ENCODE measurements at places on chromosomes 11 and 22.

- no peak for DNase-seq
Observed at GRCh38 chr11:132595711-132596134, 936.6 kb downstream of the OPCML start.

DNA sequence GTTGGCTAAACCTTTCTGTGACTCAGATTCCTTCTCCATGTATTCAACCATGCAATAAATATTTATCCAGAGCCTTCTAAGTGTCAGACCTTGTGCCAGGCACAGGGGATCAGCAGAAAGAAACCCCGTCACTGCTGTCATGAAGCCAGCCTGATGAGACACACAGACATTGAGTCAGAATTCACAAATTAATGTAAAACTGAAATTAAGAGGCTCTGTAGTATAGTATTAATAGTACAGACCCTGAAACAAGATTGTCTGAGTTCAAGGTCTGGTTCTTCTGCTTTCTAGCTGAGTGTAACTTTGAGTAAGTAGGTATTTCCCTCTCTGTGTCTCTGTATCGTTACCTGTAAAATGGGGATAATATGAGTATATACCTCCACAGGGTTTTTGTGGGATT lies 46.9 kb downstream of the ME3 start:
- no peak for DNase-seq

DNA sequence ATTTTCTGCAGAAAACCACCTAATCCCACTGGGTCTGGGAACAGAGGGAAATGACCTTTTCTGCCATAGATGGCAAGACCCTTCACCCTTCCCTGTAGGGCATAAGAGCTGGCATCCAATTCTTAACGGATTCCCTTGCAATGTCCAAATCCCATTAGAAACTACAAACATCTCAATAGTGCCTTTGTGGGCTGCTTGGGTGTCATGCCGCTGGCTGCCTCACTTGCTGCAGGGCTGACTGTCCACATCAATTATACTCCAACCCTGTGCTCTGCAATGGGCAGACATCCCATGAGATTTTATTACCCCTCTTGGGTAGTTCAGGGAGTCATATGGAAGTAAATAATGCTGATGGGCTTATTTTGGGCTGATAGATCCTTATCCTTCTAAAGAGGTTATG lies 7.3 kb downstream of the GRAP2 start:
- DNase-seq, result no peak

- peak; percentile 50 for DNase-seq
Observed at GRCh38 chr11:123560006-123560405, 94.4 kb downstream of the SCN3B start.

GRCh38 chr11:59877784-59878183 lies 798 bp upstream of the OOSP3 start:
- no peak for DNase-seq

- no peak for DNase-seq
Observed at GRCh38 chr11:109958131-109958820, 134.9 kb upstream of the ZC3H12C start.

DNA sequence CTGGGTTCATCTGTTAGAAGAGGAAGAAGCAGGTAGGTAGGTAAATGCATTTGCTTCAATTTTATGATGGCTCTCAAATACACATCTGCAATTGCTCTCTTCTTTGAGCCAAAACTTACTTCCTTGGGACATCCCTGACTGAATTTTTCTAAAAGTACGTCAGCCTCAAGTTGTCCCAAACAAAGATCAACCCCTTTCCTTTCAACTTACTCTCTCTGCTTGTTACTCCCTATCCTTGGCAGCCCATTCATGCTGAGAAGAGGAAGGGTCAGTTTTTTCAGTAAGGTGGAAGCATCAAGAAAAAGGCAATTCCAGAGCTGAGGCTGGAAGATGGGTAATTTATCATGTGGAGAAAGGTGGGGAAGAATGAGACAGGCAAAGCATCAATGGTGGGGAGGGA lies 111.2 kb downstream of the LRRC32 start:
- no peak for DNase-seq

- no peak for DNase-seq
Observed at GRCh38 chr11:90766121-90766520, 543.3 kb upstream of the CHORDC1 start.

GRCh38 chr11:61460986-61461385 lies 31.1 kb downstream of the SDHAF2 start:
- DNase-seq, result no peak

- DNase-seq, result no peak
Observed at GRCh38 chr11:725624-726202, 19.7 kb downstream of the EPS8L2 start.

DNA sequence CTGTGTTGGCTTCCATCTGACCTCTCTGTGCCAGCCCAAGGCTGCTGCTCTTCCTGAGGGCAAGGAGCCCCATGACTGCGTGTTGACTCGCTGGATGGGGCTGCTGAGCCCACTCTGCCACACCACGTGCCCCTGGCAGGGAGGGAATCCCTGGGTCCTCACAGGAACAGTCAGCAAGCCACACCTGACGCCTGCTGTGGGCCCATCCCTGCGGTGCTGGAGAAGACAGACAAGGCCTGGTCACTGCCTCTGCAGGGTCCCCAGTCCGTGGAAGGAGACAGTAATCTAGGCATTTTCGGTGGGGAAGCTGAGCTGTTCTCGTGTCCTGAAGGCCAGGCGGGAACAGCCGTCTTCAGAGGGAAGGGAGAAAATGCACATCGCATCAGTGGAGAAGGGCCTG lies 10.6 kb upstream of the PPP6R3 start:
- no peak for DNase-seq

GRCh38 chr22:19884161-19884953 lies 29.7 kb upstream of the GNB1L start:
- DNase-seq, result no peak

DNA sequence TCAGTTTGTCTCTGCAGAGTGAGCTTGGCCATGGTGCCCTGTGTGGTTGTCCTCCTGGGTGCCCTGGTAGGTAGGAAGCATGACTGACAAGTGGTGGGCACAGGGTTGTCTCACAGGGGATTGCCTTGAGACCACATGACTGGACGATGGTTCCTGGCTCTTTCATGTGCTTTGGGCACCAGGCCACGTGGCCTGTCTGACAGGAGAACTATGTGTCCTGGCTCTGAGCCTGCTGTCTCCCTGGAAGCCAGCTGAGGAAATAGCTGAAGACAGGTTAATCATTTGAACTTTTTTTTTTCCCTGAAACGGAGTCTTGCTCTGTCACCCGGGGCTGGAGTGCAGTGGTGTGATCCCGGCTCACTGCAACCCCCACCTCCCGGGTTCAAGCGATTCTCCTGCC lies 93.2 kb downstream of the LDLRAD3 start:
- no peak for DNase-seq

GRCh38 chr11:119368121-119369034 lies 13.1 kb downstream of the USP2 start:
- DNase-seq, result no peak

DNA sequence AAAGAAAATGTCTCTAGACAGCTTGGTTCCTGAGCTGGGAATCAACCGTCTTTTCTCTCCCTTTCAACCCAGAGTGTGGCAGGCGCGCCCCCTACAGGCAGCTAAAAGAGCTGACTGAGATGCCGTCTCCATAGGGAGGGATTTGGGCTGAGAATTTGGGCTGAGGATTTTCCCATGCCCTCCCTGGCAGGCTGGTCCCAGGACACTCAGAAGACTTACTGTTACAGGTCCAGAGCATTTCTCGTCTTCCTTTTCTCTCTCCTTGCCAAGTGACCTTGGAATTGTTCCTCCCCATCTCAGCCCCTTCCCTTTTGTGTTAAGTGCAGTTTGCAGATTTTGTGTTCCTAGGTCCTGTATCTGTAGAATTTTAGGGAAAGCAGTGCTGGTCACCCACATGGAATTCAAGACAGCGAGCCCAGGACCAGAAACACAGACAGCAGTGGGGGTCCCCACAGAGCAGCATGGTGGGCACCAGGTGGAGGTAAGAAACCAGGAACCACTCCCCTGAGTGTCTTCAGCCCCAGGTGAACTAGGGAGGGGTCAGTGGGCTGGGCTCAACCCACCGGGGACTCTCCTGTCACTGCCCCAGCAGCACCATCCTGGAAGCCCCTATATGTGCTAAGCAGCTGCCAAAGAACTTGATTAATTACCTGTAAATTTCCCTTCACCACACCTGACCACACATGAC lies 9.9 kb upstream of the IGLL5 start:
- DNase-seq, result peak; percentile 47

- DNase-seq, result no peak
Observed at GRCh38 chr11:12079726-12080556, 30.4 kb upstream of the MICAL2 start.

DNA sequence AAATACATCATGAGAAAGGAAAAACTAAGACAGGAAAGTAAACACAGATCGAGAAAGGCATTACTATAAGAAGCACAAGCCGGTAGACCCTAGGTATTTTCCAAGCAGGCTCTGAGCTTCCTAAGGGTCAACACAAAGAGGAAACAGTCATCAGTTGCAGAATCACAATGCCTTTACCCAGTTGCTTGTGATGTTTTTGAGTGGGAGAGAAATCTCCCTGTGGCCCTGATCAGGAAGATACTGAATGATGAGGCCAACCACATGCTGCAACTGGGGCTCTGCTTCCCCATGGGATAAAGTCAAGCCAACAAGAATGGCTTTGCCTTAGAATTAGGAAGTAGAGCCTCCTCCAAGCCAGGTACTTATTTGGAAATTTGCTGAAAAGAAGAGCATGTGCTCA lies 132.6 kb downstream of the MICAL2 start:
- no peak for DNase-seq

GRCh38 chr11:97140885-97141494 lies 751.2 kb downstream of the JRKL start:
- no peak for DNase-seq

GRCh38 chr22:42868751-42869251 lies 11.7 kb upstream of the ARFGAP3 start:
- DNase-seq, result no peak

DNA sequence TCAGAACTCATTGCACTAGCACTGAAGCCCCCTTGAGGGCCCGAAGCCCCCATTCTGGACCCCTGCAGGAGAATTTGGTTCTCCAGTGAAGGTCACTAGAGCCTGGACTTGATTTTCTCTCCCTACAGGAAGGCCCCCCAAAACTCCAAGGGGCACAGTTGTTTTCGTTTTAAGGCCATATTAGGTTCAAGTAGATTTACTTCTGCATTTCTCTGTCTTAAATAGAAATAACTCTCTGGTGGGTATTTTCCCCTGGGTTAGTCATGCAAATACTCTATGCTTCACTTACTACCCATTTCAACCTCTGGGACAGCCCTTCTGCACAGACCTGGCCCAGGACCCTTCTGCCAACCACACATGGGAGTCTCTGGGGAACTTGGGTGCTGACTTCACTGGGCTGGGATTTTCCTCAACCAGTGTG lies 41.6 kb downstream of the WEE1 start:
- DNase-seq, result peak; percentile 77

GRCh38 chr22:25077964-25078363 lies 121.7 kb upstream of the CRYBB3 start:
- no peak for DNase-seq

DNA sequence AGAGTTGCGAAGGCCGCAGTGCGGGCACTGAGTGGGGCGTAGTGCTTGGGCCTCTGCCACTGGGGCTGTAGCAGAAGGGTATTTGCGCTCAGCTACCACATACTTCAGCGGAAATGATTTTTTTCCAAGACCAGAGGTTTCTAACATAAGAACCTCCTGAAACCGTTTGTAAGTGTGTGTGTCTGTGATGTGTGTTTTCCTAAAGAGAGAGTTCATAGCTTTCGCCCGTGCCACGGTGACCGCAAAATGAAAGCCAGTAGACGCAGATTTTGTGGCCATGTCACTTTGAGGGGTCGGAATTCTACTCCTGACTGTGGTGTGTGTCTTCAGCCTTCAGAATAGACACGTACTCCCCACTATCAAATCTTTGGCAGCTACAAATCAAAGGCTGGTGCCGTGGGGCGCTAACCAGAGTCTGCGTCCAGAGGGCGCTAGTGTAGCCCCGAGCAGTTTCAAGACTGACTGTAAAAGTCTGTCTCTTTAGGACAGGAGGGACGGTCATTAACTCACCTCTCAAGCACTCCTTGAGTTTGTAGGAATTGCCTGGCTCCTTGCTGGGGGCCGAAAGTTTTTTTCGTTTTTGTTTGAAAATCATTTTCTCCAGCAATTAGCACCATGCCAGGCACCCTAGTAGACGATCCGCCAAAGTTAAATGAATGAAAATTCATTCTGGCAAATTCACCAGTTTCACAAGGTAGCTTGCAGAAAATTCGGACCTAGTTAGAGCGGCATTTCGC lies 2.5 kb upstream of the CALCA start:
- DNase-seq, result peak; percentile 46

DNA sequence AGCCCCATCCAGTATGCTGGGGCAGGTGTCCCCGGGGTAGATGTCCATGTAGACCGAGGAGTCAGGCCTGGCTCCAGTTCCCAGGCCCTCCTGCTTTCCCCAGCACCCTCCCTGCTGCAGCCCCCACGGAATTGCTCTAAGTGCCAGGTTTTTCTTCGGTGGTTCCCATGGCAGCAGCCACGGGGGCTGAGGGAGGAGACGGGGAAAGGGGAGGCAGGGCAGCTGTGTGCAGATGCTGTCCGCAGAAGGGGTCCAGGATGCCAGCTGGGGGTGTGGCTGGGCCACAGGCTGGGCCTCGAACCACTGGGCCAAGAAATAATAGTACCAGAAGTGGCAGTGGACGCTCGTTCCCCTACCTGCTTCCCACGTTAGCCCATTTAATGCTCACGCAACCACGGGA lies 25.0 kb downstream of the SHISAL1 start:
- DNase-seq, result no peak

DNA sequence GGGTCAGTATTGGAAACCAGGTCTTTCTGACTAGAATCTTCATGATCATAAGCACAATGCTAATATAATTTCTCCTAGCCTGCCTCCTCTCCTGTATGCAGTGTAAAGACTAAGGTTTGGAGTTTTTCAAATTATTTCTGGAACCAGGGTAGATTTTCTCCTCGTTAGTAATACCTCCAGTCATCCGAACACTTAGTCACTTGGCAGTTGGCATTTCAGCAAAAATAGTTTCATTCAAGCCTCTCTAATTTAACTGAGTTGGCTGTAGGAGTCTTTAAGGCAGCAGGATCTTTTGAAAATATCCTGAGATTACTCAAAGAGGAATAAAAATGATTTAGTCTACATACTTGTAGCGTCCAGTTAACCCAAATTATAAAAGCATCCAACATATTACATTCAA lies 6.3 kb downstream of the TYR start:
- DNase-seq, result no peak

- DNase-seq, result no peak
Observed at GRCh38 chr11:30991802-30992512, 377.6 kb downstream of the DCDC1 start.

- DNase-seq, result no peak
Observed at GRCh38 chr11:134374891-134375550, 37.0 kb downstream of the B3GAT1 start.

DNA sequence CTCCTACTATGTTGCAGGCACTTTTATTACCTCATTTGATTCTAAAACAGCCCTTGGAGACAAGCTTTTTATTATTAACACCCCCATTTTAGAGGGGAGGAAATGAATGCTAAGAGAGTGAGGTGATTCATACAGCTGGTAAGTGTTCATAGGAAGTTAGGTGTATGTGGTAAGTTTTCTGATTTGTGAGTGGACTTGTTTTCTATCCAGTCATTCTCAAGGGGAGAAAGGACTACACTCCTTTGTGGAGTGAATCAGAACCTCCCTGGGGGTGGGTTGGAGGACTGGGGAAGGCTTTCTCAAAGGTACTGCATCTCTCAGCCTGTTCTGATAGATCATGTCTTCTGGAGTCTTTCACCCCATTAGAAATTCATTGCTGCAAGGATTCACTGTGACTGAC lies 23.5 kb downstream of the PKNOX2 start:
- no peak for DNase-seq
